ENCODE measurements at places on chromosomes 16 and 17.

- DNase-seq, result no peak
These were observed 180.7 kb upstream of the CACNG5 start for GRCh38 chr17:66654106-66654740.

GRCh38 chr17:49482144-49482817, 12.8 kb upstream of the NGFR start:
- DNase-seq, result no peak

DNA sequence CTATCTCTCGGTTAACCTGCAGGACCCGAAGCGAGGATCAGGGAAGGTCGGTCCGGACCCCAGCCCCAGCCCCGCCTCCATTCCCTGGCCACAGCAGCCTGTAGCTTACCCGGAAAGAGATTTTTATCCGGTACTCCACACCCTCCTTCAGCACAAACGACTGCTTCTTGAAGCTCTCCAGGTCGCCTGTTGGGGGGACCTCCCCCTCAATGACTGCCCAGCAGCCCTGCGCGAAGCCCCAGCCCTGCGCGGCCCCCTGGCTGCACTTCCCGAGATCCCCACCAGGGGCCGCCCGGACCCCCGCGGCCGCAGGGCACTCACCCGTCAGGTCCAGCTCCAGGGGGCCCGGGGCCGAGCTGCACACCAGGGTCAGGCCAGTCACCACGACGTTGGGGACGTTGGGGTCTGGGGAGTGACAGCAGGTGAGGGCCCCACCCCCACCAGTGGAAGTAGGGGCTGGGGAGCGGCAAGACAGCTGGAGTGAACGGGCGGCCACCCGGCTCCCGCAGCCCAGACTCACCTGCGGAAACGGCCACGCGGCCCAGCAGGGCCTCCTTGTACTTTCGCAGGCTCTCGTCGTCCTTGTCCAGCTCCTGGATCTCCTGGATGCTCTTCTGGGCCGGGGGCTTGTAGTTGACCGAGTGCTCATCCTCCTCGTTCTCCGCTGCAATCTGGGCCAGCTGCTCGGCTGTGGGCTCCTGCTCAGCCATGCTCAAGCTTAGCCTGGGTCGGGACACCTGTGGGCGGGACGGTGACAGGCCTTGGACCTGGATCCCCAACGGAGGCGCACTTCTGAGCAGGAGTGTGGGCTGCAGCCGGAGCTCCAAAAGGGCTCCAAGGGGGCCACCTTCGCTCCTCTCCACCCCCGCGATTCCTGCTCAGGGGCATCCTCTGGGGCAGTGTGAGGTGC, 1.7 kb downstream of the ARHGDIA start:
- no peak for DNase-seq

DNA sequence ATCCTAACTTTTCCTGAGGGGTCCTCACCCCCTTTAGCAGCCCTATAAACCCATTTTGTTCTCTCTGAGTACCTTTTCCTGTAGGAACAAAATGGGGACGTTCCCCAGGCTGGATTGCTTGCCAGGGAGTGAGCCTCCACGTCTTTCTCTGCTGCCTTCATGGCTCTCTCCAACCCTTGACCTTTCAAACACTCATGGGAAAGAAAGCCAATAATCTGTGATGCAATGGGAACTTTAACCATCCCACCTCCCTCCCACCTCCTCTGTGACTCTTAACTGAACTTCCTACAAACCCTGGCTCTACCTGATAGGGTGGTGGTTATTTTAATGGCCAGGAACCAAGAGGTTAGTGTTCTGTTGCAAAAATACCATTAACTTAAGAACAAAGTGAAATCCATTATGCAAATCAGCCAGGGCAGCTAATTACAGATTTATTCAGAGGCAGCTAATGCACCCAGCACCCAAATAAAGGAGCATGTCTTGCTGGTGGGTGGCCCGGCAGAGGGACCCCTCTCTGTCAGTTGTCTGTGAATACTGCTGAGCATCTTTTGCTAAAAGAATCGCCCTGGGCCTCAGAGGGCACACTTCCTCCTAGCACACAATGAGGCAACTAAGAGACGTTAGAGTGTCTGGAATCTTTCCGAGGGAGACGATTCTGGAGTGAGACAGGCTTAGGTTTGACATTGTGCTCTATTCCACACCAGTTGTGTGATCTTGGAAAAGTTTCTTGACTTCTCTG, 3.0 kb downstream of the PIPOX start:
- no peak for DNase-seq

DNA sequence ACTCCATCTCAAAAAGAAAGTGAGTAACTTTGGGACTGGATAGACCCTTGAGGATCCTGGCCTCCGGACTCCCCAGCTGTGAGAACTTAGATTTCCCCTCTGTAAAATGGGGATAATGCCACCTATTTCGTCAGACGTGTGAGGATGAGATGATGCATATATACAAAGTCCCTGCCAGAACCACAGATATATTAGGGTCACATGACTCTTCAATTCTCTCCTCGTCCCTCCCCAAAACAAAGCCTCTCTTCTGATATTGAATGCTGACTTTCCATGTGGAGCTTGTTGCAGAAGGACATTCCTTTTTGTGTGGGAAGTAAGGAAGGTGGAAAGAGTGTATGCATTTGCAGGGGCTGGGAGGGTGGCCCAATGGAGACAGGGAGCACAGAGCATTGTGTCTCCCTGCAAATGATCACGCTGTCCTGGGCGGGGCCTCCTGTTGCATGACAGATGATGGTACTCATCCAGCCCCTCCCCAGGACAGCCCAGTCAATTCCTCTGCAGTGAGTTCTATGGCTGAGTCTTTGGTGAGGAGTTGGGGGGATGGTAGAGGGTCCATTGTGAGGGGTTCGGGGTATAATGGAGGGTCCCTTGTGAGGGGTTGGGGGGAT, 35.1 kb upstream of the MGAT5B start:
- DNase-seq, result no peak

GRCh38 chr16:50323335-50324011, 45.3 kb downstream of the BRD7 start:
- DNase-seq, result no peak

All from NCI-H1436 treated with DMSO at 0.1 percent for 48 hours (cell line).